ENCODE measurements at places on chromosomes 6 and 20.

- no peak for DNase-seq
Measured at GRCh38 chr20:53387983-53388675, 205.5 kb downstream of the ZNF217 start.

DNA sequence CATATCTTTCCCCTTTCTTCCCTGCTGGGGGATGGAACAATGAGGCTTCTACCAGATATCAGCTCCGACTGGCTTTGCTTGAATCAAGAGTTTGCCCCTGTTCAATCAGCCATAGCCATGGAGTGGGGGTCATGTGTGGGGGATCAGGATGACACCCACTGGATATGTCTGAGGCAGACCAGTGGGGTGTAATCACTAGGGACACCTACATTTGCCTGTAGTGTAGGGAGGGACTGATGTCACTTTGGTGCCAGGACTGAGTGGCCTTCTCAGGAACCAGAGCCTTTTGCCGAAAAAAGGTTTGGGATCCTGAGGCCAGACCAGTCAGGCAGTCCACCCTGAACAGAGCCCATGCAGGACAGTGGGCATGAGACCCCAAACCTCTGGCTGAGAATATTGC, 1.0 kb downstream of the ITPA start:
- no peak for DNase-seq

- no peak for DNase-seq
Measured at GRCh38 chr6:21158873-21159272, 434.7 kb upstream of the SOX4 start.

- DNase-seq = peak; percentile 73
Measured at GRCh38 chr6:109441069-109441816, 719 bp downstream of the SMPD2 start.

DNA sequence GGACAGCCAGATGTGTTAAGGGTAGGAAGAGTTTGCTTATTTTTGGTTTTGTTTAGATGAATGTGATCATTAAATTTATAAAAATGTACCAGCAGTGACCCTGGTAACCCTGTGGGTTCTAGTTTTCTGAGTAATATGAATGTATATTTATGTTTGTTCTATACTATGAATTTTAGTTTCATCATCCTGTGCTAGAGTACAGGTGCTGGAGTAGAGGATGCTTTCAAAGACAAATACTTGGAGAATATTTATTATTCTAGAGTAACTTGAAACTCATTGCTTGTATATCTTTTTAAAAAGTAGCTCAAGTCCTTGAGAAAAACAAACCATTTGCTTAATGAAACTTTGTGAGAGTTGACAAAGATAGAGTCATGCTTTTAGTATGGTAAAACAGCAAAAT, 7.8 kb downstream of the LRRC1 start:
- no peak for DNase-seq

- DNase-seq = peak; percentile 77
Measured at GRCh38 chr20:5078399-5078958, 41.3 kb downstream of the PCNA start.

DNA sequence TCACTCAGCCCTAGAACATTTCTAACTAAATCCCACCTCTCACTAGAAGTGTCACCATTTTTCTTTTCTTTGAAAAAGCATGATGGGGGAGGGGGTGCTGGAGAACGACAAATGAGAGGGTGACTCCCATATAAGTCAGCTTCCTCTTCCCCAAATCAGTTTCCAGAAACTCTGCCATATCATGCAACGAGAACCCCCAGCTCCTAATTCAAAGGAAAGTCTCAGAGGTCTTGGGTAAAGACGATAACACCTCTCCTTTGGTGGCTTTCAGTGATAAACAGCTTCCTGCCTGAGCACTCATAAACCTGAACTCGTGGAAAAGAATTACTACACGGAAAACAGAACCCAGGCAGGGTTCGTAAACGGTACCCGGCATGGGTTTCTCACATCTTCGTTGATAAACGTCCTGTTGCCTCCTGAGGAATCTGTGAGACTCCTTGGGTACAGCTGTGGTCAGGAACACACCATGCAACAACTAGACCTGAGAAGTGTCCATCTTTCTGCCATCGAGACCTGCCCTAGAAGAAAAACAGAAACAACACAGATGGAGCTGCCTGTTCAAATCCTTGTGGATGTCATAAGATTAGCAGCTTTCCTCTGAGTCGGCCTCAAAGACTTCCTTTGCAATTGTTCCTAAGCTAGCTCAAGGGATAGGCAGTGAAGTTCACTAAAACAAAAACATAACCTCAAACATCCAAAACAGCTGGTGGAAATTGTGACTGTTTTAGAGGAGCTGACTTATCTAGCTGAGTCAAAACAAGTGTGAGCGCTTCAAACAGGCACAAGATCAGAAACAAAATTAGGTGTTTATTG, 185.8 kb upstream of the PRDM1 start:
- no peak for DNase-seq

DNA sequence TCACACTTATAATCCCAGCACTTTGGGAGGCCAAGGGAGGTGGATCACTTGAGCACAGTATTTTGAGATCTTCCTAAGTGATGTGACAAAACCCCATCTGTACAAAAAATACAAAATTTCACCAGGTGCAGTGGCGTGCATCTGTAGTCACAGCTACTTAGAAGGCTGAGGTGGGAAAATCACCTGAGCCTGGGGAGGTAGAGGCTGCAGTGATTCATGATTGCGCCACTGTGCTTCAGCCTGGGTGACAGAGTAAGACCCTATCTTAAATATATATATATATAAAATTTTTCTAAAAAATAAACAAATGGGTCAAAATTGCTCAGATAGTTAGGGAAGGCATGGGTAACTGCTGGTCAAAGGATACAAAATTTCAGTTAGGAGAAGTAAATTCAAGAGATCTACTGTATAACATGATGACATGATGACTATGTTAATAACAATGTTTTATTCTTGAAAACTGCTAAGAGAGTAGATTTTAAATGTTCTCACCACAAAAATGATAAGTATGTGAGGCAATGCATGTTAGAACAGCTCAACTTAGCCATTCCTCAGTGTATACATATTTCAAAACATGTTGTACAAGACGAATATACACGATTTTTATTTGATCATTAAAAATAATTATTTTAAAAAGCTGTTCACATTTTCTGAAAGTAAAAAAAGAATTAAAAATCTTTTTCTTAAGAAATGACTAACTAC, 24.4 kb downstream of the TBC1D32 start:
- no peak for DNase-seq

GRCh38 chr6:149267072-149267471, 50.4 kb upstream of the TAB2 start:
- DNase-seq = no peak

GRCh38 chr6:139649732-139650131, 275.3 kb upstream of the CITED2 start:
- DNase-seq = no peak

GRCh38 chr6:43213431-43213830, 15.8 kb downstream of the DNPH1 start:
- no peak for DNase-seq

Data from naive B cell (primary cell).